Progenitor cell of endocrine pancreas (in vitro differentiated cells): ENCODE measurements at places on chromosomes 7 and 10. TPM values are rescaled to one million over a fixed set of nuclear protein-coding genes. Genes with fewer than 3 reads are reported as not detected.

DNA sequence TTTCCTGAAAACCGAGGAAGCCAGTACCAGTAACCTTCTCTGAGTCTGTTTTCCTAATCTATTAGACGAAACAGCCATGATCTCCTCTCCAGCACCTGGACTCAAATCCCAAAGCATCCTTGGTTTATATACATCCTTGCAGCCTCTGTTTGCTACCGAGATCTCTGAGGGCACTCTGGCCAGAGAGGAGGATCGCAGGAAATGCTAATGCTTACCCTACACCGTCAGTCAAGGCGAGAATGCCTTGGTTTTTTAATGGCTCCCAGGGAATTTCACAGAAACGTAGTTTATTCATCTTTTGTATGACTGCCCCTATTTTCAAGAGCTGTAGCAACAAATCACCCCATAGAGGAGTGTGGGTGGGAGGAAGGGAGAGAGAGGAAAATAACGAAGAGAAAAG is 91.5 kb upstream of the CALN1 start:
- H3K36me3 ChIP-seq: no peaks in the 10 kb centered on the region
- peaks cover 12% of the 10 kb centered on the region for H3K27me3 ChIP-seq
- no peak for DNase-seq
- H3K4me3 ChIP-seq: no peak overlapping the region
- no peaks in the 10 kb centered on the region for H3K4me1 ChIP-seq

The CXCL12 gene
- 4.2 and 4.6 TPM in 2 replicates for total RNA-seq

DNA sequence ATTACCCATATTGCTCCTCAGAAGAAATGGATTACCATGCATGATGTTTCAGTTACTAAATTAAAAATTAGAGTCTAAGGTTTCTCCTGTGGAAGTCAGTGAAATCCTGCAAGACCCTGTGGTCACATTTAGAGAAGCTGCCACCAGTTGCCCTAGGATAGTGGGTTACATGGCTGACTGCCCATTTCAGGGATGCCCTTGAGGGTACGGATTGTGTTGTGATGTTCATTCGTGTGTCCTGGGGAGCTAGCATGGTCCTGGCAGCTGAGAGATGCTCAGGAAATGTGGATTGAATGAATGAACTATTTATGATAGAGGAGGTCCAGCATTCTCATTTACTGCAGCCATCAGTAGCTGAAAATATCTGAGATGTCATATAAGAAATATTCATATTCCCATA is 55.1 kb downstream of the TMEM178B start:
- no peaks in the 10 kb centered on the region for H3K36me3 ChIP-seq
- H3K27ac ChIP-seq: no peak overlapping the region
- no peak overlapping the region for H3K4me3 ChIP-seq
- DNase-seq: no peak
- H3K27me3 ChIP-seq: peaks cover 2% of the 10 kb centered on the region
- H3K4me1 ChIP-seq: no peaks in the 10 kb centered on the region

GRCh38 chr10:454860-455259 is 234.6 kb downstream of the DIP2C start:
- H3K36me3 ChIP-seq: peaks cover 4% of the 10 kb centered on the region
- no peak overlapping the region for H3K27ac ChIP-seq
- H3K27me3 ChIP-seq: no peaks in the 10 kb centered on the region

- H3K4me3 ChIP-seq: no peak overlapping the region
- H3K27ac ChIP-seq: no peak overlapping the region
- no peaks in the 10 kb centered on the region for H3K4me1 ChIP-seq
- no peaks in the 10 kb centered on the region for H3K27me3 ChIP-seq
- no peaks in the 10 kb centered on the region for H3K36me3 ChIP-seq
These were observed 69.6 kb upstream of the ZNF479 start for GRCh38 chr7:57201895-57202210.

DNA sequence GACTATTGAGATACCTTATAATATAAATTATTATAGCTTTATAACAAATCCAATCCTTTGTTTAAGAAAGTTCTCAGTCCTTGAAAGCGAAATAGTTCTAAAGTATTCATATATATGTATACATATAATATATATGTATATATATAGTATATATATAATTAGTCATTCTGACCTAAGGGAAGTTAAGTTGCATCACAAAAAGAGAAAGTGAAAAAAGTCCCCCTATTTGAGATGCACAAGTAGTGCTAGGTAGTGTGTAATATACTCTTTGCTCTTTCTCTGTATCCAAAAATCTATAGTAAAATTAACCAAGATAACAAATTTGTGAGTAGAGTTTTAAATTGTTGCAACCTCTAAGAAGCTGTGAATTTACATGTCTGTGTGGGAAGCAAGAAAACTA is 13.3 kb upstream of the IFIT1B start:
- peaks cover 18% of the 10 kb centered on the region for H3K4me1 ChIP-seq
- no peak overlapping the region for H3K27ac ChIP-seq
- DNase-seq: no peak
- no peaks in the 10 kb centered on the region for H3K27me3 ChIP-seq

- H3K27ac ChIP-seq: no peak overlapping the region
- H3K4me1 ChIP-seq: peaks cover 4% of the 10 kb centered on the region
- peaks cover 4% of the 10 kb centered on the region for H3K27me3 ChIP-seq
- H3K4me3 ChIP-seq: no peak overlapping the region
- no peak for DNase-seq
- H3K36me3 ChIP-seq: no peaks in the 10 kb centered on the region
These were observed 62.4 kb upstream of the LRRC18 start for GRCh38 chr10:49001870-49002672.

GRCh38 chr7:11775401-11775800 is 56.6 kb downstream of the THSD7A start:
- H3K4me1 ChIP-seq: peaks cover 2% of the 10 kb centered on the region
- H3K36me3 ChIP-seq: no peaks in the 10 kb centered on the region
- DNase-seq: no peak
- H3K4me3 ChIP-seq: no peak overlapping the region
- no peak overlapping the region for H3K27ac ChIP-seq
- no peaks in the 10 kb centered on the region for H3K27me3 ChIP-seq

- H3K36me3 ChIP-seq: no peaks in the 10 kb centered on the region
- no peak overlapping the region for H3K27ac ChIP-seq
These were observed 123.1 kb upstream of the ADO start for GRCh38 chr10:62681211-62681940.

DNA sequence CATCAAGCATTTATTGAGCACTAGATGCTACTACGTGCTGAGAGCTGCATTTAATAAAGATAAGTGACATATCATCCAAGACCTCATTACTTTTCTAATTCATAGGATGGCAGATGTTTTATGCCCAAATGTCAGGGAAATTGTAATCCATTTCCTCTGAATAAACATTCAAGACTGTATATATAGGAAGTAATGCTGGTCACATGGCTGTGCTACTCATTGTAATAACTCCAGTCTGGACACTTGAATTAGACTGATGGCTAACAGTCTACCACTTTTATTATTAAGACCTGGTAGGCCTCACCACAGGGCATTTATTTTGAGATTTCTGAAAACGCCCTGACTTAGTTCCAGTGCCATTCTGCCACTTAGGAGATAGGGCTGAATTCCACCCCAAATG is 36.6 kb downstream of the PIK3AP1 start:
- peaks cover 10% of the 10 kb centered on the region for H3K4me1 ChIP-seq
- H3K27ac ChIP-seq: no peak overlapping the region
- H3K36me3 ChIP-seq: peaks cover 14% of the 10 kb centered on the region
- H3K27me3 ChIP-seq: no peaks in the 10 kb centered on the region
- H3K4me3 ChIP-seq: no peak overlapping the region
